ENCODE measurements at places on chromosomes 2 and 18.
A peak's percentile ranks its signal among the peaks of the same experiment; 100 is the strongest.

- DNase-seq, result peak; percentile 23
Measured at GRCh38 chr2:231452799-231453508, 11.3 kb downstream of the NCL start.

DNA sequence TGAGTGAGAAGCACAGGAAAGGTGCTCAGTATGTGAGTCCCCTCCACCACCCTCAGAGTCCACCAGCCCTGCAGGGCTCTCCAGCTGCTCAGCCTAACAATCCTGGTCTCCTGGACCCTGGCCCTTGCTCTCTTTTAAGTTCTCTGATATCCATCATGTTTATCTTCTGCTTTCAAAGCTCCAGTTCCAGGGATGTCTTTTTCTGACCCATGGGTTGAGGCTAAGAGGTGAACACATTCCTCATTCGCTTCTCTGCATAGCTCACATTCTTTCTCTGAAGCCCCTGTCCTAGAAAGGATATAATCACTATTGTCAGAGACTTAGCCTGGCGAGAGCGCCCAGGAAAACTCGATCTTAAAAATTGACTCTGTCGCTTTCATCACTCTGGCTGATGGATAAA, 86.4 kb downstream of the ARL4C start:
- DNase-seq, result no peak

DNA sequence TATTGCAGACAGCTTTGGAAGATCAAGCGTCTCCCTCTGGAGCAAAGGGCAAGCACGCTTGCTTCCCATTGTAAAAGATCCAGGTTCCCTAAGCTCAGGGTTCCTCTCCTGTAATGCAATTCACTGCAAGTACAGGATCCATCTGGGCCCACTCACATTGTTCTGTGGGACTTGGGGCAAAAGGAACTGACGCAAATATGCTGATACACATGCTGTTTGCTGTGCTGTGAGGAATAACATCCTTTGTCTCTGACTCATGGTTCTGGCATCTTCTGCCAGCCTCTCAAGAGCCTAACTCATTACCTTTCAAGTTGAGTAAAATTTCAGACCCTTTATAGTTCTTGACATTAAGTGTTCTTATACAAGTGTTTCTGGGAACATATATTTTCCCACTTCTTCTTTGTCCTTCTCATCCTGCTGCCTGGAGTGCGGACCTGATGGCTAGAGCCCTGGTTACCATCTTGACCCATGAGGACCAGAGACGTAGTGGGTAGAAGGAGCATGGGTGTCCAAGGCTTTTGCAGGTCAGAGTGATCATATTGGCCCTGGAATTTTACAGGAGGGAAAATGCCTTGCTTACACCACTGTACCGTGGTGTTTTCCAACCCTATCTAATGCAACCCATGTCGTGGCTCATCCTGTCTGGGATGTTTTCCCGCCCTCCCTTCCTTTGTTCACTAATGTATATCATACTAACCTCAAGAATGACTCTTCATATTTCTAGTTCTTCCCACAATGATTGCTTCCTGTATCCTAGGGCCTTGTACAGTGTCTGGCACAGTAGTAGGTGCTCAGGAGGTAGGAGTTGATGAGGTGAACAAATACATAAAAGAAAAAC, 145.7 kb upstream of the GLI2 start:
- DNase-seq, result peak; percentile 98

- peak; percentile 76 for DNase-seq
Measured at GRCh38 chr2:215417400-215417951, 18.4 kb downstream of the FN1 start.

- peak; percentile 26 for DNase-seq
Measured at GRCh38 chr18:69383186-69383585, 17.5 kb upstream of the DOK6 start.

DNA sequence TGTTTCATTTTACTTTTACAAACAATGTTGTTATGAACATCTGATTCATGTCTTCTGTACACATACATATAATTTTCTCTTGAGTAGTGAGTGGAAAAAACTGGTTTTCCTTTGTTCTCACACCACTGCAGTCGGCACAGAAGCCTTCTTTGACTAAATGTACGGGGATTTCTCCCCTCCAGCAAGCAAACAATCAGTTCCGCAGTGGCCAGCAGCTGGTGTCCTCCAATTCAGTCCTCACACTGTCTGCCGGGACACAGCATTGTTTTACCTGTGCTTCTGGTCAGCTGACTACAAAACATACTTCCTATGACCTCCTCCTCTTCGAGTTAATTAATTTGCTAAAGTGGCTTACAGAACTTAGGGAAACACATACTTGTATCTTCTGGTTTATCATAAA, 202.8 kb downstream of the WDR7 start:
- DNase-seq, result no peak

DNA sequence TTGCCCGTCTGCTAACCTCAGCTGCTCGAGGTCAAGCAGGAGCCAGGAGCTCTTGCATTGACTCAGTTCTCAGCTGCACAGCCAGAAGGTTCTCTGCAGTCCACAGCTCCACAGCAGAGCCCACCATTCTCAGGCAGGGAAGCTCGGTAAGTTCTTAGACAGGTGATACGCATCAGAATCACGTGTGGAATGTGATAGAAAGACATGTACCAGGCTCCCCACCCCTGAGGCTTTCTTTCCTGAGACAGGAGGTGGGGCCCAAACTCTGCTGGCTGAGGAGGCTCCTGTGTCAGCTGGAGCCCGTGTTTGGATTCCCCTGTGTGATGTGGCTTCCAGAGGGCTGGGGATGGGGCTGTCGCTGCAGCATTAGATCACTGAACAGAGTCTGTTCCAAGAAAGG, 28.0 kb downstream of the DIPK1C start:
- no peak for DNase-seq

GRCh38 chr2:169714699-169715098, 18.9 kb upstream of the KLHL23 start:
- DNase-seq, result no peak

DNA sequence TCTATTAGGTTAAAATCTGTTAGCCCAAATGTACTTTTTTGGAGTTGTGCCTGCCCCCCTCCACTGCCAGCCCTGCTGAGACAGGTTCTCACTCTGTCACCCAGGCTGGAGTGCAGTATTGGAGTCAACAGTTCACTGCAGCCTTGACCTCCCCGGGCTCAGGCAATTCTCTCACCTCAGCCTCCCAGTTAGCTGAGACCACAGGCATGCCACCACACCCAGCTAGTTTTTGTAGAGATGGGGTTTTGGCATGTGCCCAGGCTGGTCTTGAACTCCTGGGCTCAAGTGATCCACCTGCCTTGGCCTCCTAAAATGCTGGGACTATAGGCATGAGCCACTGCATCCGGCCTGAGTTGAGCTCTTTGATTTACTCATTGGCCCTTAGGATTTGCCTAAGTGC, 110.7 kb downstream of the ICA1L start:
- DNase-seq, result no peak

GRCh38 chr2:66477135-66477842, 42.4 kb downstream of the MEIS1 start:
- DNase-seq, result no peak

DNA sequence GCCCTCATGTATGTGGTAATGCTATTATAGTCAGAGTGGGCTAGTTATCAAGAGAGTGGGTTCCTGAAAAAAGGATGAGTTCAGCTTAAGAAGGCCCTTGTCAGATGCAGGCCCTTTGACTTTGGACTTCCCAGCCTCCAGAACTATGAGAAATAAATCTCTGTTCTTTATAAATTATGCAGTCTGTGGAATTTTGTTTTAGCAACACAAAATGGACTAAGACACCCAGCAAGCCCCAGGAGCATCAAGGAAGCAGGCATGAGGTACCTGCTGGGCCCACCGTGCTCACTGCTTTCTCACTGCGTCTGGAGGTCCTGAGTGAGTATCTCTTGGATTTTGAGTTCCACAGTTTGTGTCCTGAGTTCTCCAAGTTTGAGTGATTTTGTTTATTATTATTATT, 35.9 kb upstream of the LIPG start:
- DNase-seq, result no peak

DNA sequence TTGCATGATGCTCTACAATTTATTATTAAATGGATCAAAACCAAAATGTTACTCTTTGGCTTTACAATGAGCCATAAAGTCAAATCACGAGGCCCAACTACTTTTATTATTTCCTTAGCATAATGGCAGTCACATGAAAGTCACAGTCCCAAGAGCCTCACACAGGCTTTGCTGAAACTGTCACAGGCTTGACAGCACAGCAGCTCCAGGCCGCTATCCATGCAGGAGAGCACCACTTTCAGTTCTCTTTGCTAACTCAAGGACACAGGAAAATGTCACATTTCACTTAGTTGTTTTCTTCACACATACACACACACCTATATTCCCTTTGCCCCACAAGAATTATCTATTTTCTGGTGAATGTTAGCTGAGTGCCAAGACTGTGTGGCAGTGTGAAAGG, 11.1 kb upstream of the MSGN1 start:
- no peak for DNase-seq

GRCh38 chr2:143936848-143937722, 582.8 kb downstream of the ZEB2 start:
- peak; percentile 38 for DNase-seq

DNA sequence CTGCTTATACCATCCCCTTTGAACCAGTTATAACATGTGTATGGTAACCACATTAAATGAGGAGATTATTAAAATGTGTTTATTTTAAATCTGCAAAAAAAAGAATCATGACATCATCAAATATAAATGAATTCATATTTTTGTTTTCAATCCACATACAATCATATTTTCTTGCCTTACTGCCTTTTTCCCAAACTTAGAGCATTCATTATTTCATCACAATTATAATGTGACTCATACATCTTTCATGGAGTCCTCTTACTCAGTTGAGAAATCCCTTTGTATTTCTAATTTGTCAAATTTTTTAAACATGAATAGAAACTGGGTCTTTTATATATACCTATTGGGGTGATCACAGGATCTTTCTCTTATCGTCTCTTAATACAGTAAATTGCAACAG, 909.6 kb downstream of the DSC3 start:
- no peak for DNase-seq

GRCh38 chr2:156087875-156088274, 244.6 kb downstream of the NR4A2 start:
- DNase-seq, result no peak

DNA sequence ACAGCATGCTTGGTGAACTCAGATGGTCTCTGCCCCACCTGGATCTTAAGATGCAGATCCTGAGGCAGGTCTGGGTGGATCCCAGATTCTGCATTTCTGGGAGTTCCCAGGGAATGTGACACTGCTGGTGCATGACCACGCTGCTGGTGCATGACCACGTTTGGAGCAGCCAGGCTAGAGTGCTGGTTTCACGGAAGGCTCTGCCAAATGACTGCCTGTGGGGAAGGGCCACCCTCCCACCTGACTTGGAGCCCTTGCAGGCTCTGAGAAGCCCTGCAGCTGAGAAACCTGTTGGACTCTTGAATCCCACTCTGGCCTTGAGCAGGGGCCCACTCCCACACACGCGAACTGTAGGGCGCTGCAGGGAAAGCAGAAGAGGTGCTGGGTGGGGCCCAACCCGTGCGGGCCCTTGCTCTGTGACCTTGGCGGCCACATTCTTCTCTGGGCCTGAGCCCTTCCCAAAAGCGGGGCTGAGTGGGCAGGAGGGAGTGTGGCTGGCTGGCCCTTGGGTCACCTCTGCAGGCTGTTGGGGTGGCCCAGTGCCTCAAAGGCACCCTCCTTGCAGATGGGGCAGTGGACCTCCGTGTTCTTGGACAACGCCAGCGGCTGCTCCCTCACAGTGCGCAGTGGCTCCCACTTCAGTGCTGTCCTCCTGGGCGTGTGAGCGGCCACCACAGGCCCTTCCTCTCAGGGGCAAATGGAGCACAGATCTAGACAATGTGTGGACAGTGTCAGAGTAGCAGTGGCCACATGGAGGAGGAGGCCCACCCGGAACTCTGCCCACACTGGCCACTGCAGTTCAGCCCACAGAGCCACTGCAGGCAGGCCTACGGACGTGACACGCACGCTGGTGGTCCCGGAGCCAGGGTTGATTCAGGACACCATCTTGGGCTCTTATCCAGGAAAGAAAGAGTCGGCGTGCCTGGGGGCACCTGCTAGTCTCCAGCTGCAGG, 7.9 kb downstream of the ERFE start:
- no peak for DNase-seq

DNA sequence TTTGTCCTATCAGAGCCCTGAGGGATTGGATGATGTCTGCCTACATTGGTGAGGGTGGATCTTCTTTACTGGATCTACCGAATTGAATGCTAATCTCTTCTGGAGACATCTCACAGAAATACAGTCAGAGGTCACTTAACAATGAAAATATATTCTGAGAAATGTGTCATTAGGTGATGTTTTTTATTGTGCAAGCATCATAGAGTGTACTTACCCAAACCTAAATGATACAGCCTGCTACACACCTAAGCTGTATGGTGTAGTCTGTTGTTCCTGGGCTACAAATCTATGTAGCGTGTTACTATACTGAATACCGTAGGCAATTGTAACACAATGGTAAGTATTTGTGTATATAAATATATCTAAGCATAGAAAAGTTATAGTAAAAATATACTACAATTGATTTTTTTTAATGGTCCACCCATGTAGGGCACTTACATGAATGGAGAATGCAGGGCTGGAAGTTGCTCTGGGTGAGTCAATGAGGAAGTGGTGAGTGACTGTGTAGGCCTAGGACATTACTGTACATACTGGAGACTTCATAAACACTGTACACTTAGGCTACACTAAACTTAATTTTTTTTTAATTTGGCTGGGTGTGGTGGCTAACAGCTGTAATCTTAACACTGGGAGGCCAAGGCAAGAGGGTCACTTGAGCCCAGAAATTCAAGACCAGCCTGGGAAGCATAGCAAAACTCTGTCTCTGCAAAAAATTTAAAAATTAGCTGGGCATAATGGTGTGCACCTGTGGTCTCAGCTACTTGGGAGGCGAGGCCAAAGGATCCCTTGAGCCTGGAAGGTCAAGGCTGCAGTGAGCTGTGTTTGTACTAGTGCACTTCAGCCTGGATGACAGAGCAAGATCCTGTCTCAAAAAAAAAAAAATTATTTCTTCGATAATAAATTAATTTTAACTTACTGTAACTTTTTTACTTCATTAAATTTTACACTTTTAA, 226.3 kb upstream of the UBE2E3 start:
- DNase-seq, result peak; percentile 48

- no peak for DNase-seq
Measured at GRCh38 chr2:222761888-222762287, 90.4 kb downstream of the MOGAT1 start.

GRCh38 chr2:240259924-240260529, 119.6 kb upstream of the OTOS start:
- DNase-seq, result no peak

- no peak for DNase-seq
Measured at GRCh38 chr2:67095121-67095520, 302.0 kb upstream of the ETAA1 start.

- no peak for DNase-seq
Measured at GRCh38 chr18:48060970-48061369, 130.5 kb upstream of the SMAD2 start.

GRCh38 chr2:222864296-222864695, 3.5 kb downstream of the ACSL3 start:
- DNase-seq, result peak; percentile 92

Data from choroid plexus epithelial cell (primary cell).